ENCODE measurements at places on chromosomes 16 and 17. TPM values are rescaled to one million over a fixed set of nuclear protein-coding genes. Genes with fewer than 3 reads are reported as not detected.

The CACNG3 gene
- total RNA-seq, result not detected

The KRT32 gene
- not detected for total RNA-seq

The TPSD1 gene
- not detected for total RNA-seq

The TLCD1 gene
- 4.2 TPM for total RNA-seq

The SMCR8 gene
- 24.6 TPM for total RNA-seq

The HOXB13 gene
- total RNA-seq, result 1.6 TPM

The SLFN11 gene
- total RNA-seq, result 53.2 TPM

The RNU2-1 gene
- not detected for total RNA-seq

The GALR2 gene
- total RNA-seq, result 0.22 TPM

The TTYH2 gene
- 0.72 TPM for total RNA-seq

The UNC13D gene
- 2.3 TPM for total RNA-seq

The PRR35 gene
- total RNA-seq, result 0.14 TPM

The DUSP3 gene
- 81.0 TPM for total RNA-seq

The ITGAX gene
- total RNA-seq, result under 0.01 TPM

The TMEM101 gene
- total RNA-seq, result 70.2 TPM

The OR1A1 gene
- total RNA-seq, result not detected

The ALOX12B gene
- not detected for total RNA-seq

The CCDC57 gene
- total RNA-seq, result 28.9 TPM

Measured in placental pericyte (primary cell).